ENCODE measurements at places on chromosomes 11 and 22. TPM values are rescaled to one million over a fixed set of nuclear protein-coding genes. Genes with fewer than 3 reads are reported as not detected.

Gene SAA2
- not detected for total RNA-seq

Gene CRYBB2
- total RNA-seq, result not detected

Gene KLHDC7B
- total RNA-seq, result not detected

Gene MISFA
- not detected for total RNA-seq

Gene C11orf42
- not detected for total RNA-seq

Gene PPARA
- 16.6 TPM for total RNA-seq

Gene PACS1
- total RNA-seq, result 30.1 TPM

Gene FAM181B
- total RNA-seq, result 0.99 TPM

Gene OR5A1
- total RNA-seq, result not detected

Gene OLFML1
- 14.7 TPM for total RNA-seq

Gene TEX12
- total RNA-seq, result not detected
